ENCODE measurements at places on chromosomes 7 and 10.
A peak's percentile ranks its signal among the peaks of the same experiment; 100 is the strongest.

- no peak for ATAC-seq
Observed at GRCh38 chr10:65950075-65950474, 975.8 kb upstream of the LRRTM3 start.

DNA sequence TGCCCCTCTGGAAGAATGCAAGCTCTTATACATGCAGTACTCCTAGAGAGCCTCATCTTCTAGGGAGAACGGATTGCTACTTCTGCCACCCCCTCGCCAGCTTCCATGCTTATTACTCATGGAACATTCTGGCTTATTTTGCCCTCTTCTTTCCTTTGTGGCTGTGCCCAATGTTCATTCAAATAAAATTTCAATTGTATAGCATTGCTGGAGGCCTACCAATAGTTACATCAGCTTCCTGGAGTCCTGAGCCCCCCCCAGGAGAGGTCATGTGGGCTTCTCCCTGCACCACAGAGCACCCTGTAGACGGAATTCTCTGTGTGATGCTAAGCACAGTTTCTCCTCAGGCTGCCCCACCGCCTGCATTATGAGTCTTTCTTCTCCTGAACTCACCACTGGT, 1094.0 kb downstream of the KCNMA1 start:
- no peak for ATAC-seq

- no peak for ATAC-seq
Observed at GRCh38 chr7:106692450-106693051, 31.6 kb upstream of the CCDC71L start.

DNA sequence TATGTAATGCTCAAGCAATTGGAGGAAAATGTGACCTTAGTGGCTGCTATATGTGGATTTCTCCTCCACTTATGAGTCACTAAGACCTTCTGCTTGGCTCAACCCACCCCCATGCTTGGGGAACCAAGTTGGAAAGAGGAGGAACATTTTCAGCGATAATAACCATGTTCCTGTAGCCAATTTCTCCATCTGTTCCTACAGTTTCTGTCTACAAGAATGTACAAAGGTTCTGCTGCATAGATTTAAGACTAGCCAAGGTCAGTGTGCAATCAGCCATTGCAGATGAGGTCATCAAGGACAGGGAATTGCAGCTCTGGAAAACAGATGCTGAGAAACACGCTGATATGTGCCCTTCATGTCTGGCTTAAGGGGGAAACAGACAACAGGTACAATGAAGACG, 5.6 kb upstream of the NRCAM start:
- ATAC-seq: peak; percentile 33

DNA sequence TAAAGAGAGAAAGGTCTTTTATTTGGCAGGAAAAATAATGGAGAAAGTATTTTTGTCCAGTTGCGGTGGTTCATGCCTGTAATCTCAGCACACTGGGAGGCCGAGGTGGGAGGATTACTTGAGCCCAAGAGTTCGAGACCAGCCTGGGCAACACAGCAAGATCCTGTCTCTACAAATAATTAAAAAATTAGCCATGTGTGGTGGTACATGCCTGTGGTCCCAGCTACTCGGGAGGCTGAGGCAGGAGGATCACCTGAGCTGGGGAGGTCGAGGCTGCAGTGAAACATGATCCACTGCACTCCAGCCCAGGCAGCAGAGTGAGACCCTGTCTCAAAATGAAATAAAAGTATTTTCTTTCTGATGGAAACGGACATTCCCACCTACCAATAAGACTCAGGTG, 77.8 kb upstream of the MKRN1 start:
- ATAC-seq: no peak

DNA sequence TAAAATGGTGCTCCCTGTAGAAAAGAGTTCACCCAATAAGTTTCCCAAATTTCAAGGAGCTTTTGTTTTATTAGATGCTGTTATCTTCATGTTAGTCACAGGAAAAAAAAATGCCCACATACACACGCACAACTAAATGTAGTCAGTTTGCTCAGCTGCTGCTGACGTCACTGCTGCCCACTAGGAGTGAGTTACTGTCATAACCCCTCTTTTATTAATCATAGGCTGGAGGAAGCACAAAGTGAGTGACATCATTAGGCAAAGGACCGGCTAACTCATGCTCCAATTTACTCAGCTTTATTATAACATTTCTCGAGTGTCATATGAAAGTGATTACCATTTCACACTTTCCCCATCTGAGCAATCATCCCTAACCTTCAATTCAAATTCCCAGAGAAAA, 6.7 kb upstream of the INHBA start:
- ATAC-seq: no peak

DNA sequence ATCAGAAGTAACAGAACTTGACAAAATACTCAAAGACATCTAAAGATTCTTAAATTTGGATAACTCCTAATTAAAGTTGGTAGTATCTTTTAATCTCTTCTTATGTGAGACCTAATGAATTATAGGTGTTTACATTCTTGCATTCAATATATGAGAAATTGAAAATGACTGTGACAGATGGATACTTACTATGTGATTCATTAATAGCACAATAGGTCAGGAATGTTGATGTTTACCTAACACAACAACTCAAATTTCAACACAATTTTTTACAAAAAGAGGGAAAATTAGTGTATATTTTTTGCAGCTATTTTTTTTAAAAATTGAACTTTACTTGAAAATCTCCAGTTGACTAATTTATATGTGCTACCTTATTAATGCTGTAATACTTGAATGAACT, 31.7 kb upstream of the MCU start:
- ATAC-seq: no peak

GRCh38 chr7:30445770-30446169, 32.8 kb downstream of the NOD1 start:
- no peak for ATAC-seq

- ATAC-seq: no peak
Observed at GRCh38 chr7:144410441-144410840, 6.9 kb upstream of the NOBOX start.

DNA sequence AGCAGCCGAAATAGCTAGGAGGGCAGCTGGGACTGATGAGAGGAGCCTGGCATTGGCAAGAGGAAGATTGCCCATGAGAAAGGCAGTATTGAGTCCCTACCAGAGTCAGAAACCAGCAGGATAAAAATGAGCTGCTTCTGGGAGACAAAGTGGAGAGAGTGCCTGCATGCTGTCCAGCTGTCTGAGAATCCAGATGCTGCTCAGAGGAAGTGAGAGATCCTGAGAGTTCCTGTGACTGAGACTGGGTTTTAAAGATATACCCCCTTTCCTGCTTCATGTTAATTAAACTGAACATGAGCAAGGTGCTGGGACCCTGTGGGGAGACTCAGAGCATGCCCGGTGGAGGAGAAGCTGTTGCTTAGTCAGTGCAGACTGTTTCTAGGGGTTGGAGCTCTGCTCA, 107.5 kb downstream of the KIF20B start:
- no peak for ATAC-seq

GRCh38 chr7:142323706-142324105, 65.8 kb upstream of the PRSS58 start:
- peak; percentile 70 for ATAC-seq

DNA sequence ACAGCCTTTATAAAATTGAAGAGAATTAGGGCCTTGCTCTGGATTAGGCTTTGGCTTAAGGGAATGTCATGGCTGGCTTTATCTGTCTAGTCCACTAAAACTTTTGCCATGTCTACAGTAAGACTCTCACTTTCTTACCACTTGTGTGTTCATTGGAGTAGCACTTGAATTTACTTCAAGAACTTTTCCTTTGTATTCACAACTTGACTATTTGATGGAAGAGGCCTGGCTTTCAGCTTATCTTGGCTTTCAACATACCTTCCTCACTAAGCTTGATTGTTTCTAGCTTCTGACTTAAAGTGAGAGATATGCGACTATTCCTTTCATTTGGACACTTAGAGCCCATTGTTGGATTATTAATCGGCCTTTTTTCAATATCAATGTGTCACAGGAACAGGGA, 96.1 kb downstream of the TPST1 start:
- no peak for ATAC-seq

- no peak for ATAC-seq
Observed at GRCh38 chr10:38127812-38128211, 33.7 kb downstream of the ZNF37A start.

- no peak for ATAC-seq
Observed at GRCh38 chr7:76246804-76247389, 45.2 kb downstream of the SRRM3 start.

DNA sequence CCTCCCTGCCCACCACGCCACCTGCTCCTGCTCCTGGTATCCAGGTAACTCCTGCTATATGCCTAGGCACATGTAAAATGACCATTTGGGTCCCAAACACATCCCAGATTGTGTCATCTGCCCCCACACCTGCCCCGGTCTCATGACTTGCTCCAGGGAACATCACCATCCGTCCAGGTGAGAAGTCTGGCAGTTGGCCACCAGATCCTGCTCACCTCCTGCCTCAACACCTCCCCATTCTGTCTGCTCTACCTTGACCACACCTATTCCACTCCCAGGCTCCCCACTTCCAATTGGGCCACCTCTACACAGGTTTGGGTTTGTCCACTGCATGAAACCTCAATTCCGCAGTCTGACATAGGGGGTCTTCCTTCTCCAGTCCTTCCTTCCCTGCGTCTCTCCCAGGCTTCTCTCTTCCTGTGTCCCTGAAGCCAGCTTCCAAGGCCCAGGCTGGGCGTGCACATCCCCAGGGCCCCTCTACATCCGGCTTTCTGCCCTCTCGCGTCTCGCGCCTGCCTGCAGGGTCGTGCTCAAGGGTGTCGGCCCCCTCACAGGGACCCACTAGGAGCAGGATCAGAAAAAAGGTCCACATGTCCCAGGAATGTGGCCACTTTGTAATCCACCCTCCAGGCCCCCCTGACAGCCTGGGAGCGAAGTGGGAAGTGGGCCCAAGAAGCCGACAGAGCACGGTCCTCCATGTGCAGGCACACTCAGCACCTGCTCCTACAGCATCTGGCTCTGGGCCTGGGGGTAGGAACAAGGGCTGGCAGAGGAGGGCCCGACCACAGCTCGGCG, 49.3 kb upstream of the DAGLB start:
- ATAC-seq: no peak

All from SK-N-SH treated with all-trans-retinoic acid at 6 μM for 48 hours (cell line).